T-cell (primary cell): ENCODE measurements at places on chromosomes 6 and 20.

DNA sequence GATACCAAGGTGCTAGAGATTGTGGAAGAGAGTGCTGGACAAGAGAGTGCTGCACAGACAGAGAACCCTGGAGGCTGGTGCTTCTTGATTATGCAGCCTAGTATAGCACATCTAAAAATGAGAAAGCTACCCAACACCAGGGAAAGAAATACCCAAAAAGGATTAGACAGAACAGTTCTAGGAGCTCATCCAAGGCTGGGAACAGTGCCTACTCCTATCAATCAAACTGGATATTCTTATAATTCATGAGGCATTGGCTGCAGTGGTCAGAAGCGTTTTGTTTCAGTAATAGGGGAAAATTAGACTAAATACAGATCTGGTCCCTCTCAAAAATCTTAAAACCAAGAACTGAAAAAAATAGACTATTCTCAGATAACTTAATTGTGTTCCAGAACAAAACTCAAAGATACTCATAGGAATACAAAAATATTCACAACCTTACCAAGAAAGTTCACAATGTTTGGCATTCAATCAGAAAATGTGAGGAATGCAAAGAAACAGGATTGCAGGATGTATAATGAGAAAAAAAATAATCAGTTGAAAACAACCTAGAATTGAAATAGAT is 222.9 kb downstream of the EPHA7 start:
- no peak for DNase-seq

- no peak for DNase-seq
Observed at GRCh38 chr20:32647606-32648005, 26.1 kb downstream of the C20orf203 start.

DNA sequence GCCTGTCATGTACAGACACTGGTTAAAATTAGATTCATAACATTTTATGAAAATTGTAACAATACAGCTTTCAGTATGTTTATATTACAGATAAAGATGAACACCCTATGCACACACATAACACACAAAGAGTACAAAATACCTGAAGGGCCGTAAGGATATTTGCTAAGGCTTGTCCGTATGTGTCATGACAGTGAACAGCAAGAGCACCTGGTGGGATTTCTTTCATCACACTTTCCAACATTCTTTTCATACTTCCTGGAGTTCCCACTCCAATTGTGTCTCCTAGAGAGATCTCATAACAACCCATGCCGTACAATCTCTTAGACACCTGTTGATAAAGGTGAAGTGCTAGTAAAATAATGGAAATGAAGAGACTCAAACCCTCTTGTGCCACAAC is 83.7 kb downstream of the HMGCLL1 start:
- DNase-seq = no peak

DNA sequence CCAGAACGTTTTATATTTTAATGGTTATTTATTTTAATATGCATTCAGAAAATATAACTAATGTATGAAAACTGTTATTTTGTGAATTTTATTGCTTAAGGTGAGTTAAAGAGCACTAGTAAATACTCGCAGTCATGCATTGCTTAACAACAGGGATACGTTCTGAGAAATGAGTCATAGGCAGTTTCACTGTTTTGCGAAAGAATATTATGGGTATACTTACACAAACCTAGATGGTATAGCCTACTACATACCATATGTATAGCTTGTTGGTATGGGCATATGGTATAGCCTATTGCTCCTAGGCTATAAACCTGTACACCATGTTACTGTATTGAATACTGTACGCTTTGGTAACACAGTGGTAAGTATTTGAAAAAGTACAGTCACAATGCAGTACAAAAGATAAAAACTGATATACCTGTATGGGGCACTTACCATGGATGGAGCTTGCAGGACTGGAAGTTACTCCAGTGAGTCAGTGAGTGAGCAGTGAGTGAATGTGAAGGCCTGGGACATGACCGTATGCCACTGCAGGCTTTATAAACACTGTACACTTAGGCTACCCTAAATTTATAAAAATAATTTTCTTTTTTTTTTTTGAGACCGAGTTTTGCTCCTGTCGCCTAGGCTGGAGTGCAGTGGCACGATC is 38.5 kb downstream of the ARFGEF2 start:
- no peak for DNase-seq

DNA sequence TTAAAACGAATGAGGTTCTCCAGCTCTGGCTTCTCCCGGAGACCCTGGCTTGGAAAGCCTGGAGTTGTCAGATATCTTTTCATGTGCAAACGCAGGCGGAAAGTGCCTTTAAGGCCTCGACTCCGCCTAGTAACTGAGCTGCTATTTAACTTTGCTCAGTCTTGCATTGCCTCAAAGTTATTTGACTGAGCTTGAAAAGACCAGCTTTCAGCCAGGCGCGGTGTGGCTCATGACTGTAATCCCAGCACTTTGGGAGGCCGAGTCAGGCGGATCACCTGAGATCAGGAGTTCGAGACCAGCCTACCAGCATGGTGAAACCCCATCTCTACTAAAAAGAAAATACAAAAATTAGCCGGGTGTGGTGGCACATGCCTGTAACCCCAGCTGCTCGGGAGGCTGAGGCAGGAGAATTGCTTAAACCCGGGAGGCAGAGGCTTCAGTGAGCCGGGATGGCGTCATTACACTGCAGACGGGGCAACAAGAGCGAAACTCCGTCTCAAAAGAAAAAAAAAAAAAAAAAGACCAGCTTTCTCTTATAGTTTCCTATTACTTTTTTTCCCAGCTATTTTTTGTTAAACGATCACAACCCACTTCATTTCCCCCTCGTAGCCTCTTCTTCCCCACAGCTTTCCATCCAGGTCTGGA is 1.9 kb downstream of the GCNT2 start:
- DNase-seq = no peak

DNA sequence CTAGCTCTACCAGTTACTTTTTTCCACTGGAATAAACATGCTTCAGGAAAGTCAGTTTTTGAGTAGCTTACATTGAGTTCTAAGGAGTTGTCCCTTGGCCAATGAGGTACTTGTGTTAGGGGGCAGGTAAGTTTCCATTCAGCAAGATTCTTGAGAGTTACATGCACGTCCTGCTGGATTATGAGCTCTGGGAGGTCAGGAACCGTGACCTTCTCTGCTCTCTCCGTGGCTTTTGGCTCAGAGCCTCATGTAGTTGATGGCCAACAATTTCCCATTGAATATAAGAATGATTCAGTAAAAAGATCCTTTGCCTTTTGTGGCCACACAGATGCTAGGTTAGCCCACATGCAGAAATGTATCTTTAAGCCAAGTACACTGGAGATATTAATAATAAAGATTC is 181.8 kb upstream of the RALGAPA2 start:
- no peak for DNase-seq

DNA sequence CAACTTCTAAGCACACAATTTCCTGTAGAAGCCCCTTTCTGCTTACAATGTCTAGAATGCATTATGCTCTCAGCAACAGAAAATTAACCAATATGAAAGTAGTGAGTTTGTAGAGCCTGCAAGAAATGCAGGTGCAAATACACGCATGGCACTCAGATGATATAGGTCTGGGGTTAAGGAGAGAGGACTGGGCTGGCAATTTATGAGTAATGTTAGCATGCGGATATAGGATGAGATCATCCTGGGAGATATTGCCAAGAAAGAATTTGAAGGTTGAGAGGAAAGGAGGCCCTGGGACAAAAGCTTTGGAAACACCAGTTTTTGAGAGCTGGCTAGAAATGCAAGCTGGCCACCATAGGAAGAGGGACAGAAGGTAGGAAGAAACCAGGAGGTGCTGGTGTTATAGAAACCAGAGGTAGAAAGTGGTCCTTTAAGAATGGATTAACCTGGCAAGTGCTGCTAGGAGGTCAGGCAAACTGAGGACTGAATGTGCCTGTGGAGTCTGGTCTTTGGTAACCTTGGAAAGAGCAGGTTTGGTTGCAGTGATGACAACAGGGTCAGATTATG is 183.2 kb upstream of the MYLIP start:
- no peak for DNase-seq

GRCh38 chr6:33983109-33983716 is 162.7 kb downstream of the GRM4 start:
- DNase-seq = no peak

GRCh38 chr6:21457647-21458046 is 135.9 kb upstream of the SOX4 start:
- DNase-seq = no peak

- DNase-seq = no peak
Observed at GRCh38 chr20:44706301-44707017, 8.7 kb upstream of the CCN5 start.

DNA sequence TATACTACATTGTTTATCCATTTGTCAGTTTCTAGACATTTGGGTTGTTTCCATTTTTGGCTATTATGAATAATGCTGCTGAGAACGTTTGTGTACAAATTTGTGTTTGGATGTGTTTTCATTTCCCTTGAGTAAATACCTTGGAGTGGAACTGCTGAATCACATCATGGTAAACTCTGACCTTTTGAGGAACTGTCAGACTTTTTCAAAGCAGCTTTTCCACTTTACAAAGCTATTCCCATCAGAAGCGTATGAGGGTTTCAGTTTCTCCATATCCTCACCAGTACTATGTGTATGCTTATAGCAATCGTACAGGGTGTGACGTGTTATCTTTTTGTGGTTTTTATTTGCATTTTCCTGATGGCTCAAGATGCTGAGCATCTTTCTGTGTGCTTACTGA is 103.7 kb downstream of the MYO6 start:
- no peak for DNase-seq

DNA sequence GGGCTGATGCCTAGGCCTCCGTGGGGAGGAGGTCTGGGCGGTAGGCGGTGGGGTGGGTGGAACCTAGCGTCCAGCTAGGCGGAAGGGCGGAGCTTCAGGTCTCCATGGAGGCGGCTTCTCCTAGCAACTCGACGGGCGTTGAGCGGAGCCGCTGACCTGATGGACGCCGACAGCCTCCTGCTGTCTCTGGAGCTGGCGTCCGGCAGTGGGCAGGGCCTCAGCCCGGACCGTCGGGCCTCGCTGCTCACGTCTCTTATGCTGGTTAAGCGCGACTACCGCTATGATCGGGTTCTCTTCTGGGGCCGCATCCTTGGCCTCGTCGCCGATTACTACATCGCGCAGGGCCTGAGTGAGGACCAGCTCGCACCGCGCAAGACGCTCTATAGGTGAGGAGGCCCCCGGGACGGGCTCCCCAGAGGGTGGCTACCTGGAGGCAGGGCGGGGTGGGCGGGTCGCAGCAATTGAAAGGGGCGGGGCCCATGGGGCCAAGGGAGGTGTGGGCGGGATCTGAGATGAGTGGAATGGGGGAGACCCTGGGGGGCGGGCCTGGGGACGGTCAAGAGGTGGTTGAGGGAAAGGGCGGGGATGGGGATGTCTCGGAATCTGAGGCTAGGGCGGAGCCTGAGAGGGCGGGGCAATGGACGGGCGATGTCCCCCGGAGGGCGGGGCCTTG is at the start of gene RSPH9:
Gene RSPH9 (plus strand): TSS at position 97 of the 673 bp plus-strand sequence. CDS start 63 bp downstream, at position 160.
- DNase-seq = no peak

- no peak for DNase-seq
Observed at GRCh38 chr6:80341330-80341729, 234.9 kb downstream of the BCKDHB start.

DNA sequence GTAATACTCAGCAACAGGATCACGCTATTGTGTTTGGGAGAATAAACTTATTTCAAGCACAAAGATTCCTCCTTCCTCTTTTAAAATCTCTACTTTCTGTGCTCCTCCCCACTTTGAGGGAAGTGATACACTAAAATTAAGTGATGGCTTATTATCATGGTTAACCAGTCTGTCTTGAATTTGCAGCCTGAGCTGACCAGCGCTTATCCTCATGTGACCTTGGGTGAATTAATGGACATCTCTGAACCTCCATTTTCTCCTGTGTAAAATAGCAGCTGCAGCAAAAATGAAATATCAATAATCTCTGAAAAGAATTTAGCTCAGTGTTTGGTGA is 222.6 kb downstream of the BCAS1 start:
- no peak for DNase-seq

GRCh38 chr20:43948455-43948854 is 33.8 kb downstream of the TOX2 start:
- DNase-seq = no peak

DNA sequence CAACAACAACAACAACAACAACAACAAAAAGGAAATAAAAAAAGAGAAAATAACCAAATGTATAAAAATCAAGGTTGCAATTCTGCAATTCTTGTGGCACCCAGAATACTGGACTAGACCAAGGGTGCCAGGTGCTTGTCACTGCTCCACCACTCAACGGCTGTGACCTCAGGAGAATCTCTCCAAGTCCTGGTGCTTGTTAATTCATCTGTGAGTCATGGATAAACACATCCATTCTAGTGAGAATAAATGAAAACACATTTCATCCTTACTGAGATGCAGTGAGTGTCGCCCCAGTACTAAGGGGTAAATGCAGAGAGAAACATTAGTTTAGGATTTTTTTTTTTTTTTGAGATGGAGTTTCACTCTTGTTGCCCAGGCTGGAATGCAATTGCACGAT is 32.0 kb downstream of the HLA-C start:
- no peak for DNase-seq

- no peak for DNase-seq
Observed at GRCh38 chr6:164097551-164098398, 683.3 kb downstream of the QKI start.

GRCh38 chr20:35271904-35272303 is 6.0 kb downstream of the MMP24OS start:
- DNase-seq = no peak

DNA sequence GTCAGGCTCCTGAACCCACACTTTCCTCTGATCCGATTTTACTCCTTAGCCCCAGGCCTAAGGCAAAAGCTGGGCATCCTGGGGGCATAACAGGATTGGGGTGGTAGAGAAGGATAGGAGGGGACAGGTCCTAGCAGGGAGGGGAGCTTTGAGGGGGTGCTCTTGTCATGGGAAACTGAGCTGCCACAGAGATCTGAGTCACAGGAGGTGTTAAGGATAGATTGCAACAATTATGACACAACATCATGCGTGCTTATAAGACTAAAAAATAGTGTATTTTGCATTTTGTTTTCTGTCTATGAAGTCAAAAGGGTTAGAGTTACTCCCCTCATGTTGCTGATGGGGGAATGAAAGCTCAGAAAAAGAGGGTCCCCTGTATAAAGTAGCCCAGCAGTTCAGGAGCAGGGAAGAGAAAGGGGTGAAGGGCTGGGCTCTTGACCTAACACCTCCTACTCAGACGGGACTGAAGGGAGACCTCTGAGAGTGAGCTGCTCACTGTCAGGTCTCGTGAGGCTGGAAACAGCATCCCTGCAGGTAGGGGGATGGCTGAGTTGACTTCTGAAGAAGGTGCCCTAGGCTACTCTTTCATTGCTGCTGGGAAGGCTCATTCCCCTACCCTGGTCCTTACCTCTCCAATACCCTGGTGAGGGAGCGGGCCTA is 2.0 kb downstream of the GLP1R start:
- no peak for DNase-seq
